ENCODE measurements at places on chromosomes 1 and 21.

DNA sequence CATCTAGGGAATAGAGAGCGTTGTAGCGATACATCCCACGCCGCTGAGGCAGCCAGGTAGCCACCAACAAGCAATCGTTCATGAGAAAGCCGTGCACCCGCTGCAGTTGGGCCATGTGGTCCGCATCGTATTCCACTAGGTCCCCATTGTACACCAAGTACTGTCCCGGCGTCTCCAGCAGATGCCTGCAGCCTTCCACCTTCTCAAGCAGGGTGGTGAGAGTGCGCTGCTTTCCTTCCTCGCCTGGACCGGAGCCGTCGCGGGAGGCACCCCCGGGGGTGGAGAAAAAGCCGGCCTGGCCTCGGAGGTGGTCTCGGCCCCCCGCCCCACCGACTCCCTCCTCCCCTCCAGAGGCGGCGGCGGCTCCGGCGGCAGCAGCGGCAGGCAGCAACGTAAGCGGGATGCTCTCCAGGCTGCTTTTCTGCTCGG lies 595 bp downstream of the EXOC8 start:
- no peak for DNase-seq

GRCh38 chr1:5140136-5140535 lies 485.7 kb downstream of the AJAP1 start:
- DNase-seq: no peak

DNA sequence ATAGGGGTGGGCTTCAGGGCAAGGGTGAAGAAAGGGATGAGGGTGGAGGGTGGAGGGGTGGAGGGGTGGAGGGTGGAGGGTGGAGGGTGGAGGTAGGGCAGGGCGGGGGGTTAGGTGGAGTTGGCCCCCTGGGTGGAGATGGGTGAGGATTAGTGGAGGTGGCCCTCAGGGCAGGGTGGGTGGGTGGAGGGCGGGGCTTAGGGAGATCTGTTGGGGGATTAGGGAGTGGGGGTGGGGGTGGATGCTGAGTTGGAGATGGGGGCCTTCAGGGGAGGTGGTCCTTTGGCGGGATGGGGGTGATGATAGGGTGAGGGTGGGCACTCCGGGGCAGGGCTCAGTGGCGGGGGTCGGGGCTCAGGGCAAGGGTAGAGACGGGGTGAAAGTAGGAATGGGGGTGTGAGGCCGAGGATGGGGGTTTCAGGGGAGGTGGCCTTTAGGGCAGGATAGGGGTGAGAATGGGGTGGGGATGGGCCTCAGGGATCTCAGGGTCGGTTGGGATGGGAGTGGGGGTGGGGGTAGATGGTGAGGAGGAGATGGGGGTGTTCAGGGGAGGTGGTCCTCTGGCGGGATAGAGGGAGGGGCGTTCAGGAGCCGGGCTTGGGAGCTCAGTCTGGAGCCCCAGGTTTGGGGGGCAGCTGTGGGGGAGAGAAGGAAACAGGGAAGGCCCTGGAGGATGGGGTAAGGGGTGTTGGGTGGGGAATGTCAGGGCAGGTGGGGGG lies 800 bp upstream of the DNMT3L start:
- no peak for DNase-seq

DNA sequence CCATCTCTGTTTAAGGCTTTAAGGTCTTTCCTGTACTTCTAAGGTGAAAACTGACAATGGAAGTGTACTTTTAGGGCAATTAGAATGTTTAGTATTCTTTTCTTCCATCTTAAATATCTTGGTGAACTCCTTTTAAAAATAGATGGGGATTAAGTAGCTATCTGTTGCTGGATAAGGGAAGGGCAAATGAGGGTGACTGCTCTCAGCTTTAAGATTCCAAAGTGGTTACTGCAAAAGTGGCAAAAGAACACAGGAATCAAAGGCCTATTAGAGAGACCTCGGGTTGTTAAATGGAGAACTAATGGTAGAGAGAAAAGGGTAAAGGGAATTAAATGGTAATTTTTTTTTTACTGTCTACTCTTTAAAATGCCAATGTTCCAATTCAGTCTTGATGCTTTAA lies 774.1 kb upstream of the B3GALT2 start:
- no peak for DNase-seq

- DNase-seq: no peak
Observed at GRCh38 chr1:51964309-51964696, 26.2 kb downstream of the RAB3B start.

DNA sequence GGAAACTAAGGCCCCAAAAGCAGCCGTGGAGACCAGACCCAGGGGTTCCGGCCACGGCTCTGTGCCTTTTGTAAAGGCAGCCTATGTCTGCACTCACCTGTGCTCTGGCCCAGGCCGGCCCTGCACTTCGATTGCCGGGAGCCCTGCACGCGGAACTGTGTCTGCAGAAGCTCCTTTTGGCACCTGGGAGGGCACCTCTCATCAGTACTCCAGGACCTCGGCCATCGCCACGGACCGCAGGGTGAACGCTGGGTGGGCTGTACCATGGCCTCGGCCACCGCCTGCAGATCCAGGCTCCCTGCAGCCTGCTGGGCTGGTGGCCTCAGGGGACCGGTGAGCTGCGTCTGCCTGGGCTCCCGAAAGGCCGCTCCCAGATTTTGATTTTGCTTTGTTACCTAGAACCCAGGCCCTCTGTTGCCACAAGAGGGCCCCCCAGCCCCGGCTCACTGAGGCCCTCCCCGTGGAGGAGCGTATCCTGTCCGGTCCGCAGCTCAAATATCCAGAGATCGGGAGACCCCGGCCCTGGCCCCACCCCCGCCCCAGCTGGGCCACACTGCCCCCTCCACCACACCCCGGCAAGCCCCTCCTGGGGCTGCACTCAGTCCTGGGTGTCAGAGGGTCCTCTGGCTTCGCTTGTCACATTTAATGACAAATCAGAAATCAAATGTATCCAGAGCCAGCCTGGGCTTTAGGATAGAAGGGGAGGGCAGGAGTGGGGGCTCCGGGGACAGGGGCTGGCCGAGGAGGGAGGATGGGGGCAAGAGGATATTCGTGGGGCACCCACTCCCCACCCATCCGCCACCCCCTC lies 60.2 kb upstream of the PDE9A start:
- DNase-seq: peak; percentile 68

DNA sequence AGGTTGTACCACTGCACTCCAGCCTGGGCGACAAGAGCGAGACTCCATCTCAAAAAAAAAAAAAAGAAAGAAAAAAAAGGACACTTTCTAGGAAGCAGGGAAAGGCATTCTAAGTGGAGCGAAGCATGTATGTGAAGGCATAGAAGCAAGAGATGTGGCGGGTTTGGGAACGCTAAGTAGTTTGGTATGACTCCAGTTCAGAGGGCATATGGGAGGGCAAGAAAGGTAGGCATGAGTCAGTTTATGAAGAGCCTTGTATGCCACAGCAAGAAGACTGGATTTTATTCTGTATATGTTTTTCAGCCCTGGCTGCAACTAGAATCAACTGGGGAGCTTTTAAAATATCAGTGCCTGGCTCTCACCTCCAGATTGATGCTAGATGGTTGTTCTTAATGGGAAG lies 4.4 kb upstream of the ELOVL1 start:
- no peak for DNase-seq

- no peak for DNase-seq
Observed at GRCh38 chr1:234427950-234428646, 50.9 kb downstream of the TARBP1 start.

- no peak for DNase-seq
Observed at GRCh38 chr1:1540090-1540817, at the start of gene TMEM240. Gene TMEM240 (minus strand): TSS chr1:1540624. CDS start chr1:1540346, 278 bp downstream.

Measured in NCI-H1930 (cell line).